Cardiac fibroblast (primary cell): ENCODE measurements at places on chromosomes 2 and 18.

GRCh38 chr2:121886059-121886458, 130.6 kb downstream of the TSN start:
- DNase-seq: no peak

DNA sequence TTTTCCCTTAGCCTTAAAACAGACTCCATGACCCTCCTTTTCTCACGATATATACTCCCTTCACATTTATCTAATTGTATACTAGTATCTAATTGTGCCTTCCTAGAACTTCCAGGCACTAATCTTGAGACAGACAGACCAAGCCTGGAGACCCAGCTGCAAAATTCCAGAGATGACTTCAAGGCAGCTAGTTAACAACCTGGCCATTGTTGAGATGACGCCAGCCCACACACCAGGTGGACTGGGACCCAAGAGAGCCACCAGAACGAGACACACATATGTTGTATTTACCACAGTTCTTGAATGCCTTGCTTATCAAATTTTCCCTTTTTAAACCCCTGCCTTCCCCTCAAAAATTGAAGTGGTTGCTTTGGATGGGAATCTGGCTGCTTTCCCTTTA, 48.9 kb upstream of the SELENOI start:
- no peak for DNase-seq

- DNase-seq: no peak
These were observed 280.2 kb downstream of the ZEB2 start for GRCh38 chr2:144239726-144240125.

GRCh38 chr2:168198476-168199207, 48.8 kb downstream of the STK39 start:
- DNase-seq: no peak

DNA sequence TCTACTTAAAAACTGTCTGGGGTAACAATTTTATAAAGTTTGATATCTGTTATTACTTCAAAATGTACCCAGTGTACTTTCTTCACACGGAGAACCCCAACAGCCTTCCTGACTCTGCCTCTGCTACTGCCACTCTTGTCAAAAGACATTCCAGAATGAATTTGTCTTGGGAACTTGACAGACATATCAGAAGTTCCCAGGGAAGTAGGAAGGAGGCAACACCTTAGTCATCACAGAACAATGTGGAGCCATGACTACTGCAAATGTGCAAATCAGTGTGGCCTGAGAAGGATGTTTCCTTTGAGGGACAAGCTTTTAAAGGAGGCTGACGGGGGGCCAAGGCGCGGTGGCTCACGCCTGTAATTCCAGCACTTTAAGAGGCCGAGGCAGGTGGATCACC, 133.8 kb upstream of the RNF152 start:
- peak; percentile 82 for DNase-seq

GRCh38 chr2:113324684-113325160, 46.0 kb upstream of the PAX8 start:
- peak; percentile 46 for DNase-seq

DNA sequence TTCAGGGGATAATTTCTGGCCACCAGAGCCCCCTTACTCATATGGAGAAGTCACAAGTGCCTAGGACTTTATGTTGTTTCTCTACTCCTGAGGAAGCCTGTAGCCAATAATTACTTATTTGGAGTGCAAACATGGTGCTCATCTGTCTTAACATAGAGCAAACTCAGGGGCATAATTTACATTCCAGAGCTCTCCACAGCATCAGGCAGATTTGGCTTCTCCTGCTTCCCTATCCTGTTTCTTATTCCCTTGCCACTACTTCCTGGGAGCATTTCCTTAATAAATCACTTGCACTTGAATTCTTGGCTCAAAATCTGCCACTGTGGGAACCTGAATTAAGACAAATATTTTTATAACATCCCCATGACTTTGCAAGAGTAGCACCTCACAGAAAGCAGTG, 960.9 kb downstream of the SOCS6 start:
- no peak for DNase-seq

DNA sequence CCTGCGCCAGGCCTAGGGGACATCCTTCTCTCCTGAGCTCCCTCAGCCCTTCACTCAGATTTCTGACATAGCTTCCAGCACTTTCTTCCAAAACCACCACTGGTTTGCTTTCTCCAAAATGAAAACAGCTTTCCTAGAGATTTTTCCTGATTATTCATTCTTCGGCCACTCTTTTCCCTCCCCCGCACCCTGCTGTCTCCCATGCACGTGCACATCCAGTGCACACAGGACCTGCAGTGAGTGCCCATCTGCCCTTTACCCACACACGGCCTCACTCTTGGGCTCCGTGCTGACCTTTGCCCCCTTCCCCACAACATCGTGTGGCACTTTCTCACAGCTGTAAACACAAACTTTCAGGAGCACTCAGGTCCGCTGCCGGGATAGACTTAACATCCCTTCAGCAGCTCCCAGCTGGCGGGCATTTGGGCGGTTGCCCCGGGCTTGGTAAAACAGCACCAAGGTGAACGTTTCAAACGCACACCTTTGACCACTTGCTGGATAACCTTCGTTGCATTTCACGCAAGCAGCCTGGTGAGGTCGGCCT, 25.8 kb downstream of the KIF1A start:
- no peak for DNase-seq

GRCh38 chr2:45156605-45157004, 147.4 kb upstream of the SIX2 start:
- DNase-seq: no peak

DNA sequence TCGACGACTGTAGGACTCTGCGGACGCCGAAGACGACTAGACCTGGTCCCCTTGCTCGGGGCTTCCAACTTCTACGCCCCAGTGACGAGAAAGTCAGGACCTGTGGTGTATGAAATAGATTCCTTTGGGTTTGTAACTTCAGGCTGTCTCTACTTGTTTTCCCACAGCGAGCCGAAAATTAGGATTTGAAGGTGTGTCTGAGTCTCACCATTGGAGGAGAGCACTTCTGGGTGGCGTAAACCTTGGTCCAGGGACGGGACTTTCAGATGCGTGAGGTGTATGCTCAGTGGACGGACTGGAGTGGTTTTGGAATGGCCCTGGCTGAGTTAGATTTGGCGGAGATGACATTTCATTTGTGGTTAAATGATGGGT, 1.3 kb downstream of the BIRC6 start:
- DNase-seq: peak; percentile 32

- DNase-seq: no peak
These were observed 150.8 kb downstream of the PTRHD1 start for GRCh38 chr2:24642351-24642750.

- no peak for DNase-seq
These were observed 89.2 kb upstream of the LINC00305 start for GRCh38 chr18:64238076-64238475.
